ENCODE measurements at places on chromosomes 4 and X.

GRCh38 chr4:98311656-98312055, 50.5 kb downstream of the RAP1GDS1 start:
- no peak for DNase-seq

- no peak for DNase-seq
These were observed 109.2 kb upstream of the GRPR start for GRCh38 chrX:16014171-16014570.

DNA sequence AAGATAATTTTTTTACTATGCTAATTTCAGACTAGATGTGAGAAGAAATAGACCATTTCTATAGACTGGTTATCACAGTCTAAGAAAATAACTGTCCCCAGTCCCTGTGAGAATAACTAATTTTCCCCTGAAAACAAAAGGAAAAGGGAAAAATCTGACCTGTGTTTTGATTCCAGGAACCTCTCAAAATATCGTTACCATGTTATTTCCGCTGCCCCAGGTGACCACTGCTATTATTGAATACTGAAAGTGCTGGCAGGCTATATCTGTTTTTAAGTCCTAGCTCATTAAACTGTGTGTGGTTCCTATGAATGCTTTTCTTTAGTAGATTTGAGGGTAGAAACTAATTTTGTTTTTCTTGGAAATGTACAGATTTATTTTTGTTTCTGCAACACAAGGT, 83.6 kb downstream of the GAB1 start:
- DNase-seq = no peak

GRCh38 chr4:168880811-168881595, 129.1 kb downstream of the CBR4 start:
- DNase-seq = no peak

DNA sequence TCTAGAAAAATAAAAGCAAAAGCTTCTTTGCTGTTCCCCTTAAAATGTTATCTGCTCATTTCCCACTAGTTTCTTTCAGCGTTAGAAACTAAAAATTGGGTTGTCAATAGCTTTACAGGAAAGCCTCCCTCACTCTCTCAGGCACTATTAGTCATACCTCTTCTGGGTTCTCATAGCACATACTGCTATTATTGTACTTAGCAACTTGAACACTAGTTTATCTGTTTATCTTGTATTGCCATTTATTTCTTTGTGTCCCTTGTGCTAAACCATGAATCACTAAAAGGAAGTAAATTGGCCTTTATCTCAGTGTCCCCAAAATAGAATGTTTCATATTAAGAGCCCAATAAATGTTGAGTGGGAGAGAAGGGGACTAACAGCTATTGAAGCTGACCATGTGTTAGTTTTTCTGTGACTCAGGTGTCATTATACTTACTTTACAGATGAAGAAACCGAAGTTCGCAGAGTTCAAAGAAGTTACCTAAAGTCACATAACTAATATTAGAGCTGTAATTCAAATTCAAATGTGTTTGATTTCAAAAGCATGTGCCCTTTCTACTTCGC, 124.8 kb upstream of the CITED1 start:
- DNase-seq = no peak

Measured in fibroblast of upper back skin (primary cell).